ENCODE measurements at places on chromosomes 7 and 10. TPM values are rescaled to one million over a fixed set of nuclear protein-coding genes. Genes with fewer than 3 reads are reported as not detected.
A peak's percentile ranks its signal among the peaks of the same experiment; 100 is the strongest.

GRCh38 chr7:102061981-102062390 is 224.7 kb upstream of the SH2B2 start:
- DNase-seq: no peak
- H3K4me1 ChIP-seq: no peaks in the 10 kb centered on the region
- no peaks in the 10 kb centered on the region for H3K36me3 ChIP-seq
- H3K27me3 ChIP-seq: no peaks in the 10 kb centered on the region

The ATRNL1 gene
- total RNA-seq: 0.35 TPM

The ST8SIA6 gene
- total RNA-seq: not detected

DNA sequence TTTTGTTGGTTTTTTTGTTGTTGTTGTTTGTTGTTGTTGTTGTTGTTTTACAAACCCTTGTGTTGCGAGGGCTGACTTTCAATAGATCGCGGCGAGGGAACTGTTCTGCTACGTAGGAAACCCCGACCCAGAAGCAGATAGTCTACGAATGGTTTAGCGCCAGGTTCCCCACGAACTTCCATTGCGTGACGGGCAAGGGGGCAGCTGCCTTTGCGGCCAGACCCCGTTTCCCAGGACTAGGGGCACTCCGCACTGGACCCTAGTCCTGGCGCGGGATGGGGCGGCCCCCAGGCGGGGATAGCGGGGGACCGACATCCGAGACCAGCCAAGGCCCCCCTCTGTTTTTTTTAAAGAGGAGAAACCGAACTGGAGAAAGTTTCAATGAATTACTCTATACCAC is 119.6 kb downstream of the LRRTM3 start:
- H3K4me3 ChIP-seq: no peak overlapping the region
- DNase-seq: no peak
- no peaks in the 10 kb centered on the region for H3K4me1 ChIP-seq

DNA sequence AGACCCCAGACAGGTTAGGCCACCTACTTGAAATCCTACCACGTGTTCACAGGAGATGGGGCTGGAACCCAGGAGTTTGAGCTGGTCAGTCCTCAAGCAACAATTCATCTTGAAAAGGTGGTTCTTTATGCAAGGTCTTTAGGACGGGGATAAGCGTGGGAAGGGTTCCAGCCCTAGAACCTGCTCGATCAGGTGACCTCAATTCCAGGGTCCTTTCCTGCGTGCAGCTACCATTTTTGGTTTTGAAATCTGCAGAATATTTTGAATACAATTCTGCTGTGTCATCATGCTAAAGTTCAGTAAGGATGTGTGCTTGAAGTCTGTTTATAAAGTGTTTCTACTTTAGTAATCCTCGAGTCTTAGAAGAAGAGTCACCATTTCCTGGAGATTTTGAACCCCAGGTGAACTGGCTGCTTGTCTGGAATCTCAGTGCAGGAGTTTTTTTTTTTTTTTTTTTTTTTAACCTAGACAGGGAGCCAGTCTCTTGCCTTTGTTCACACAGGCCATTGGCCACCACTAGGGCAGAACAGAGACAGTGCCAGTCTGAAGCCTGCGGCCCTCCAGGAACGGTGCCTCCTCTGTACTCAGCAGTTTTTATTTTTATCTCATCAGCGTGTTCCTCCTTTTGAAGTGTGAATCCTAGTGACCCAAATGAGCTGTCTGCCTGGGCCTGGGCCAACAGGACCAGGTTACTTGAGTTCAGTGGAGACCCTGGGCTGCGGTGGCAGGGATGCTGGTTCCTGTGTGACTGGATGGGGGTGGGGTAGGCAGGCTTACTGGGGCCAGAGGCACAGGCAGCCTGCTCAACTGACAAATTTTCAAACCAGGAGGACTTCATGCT is 54.6 kb downstream of the EEPD1 start:
- H3K36me3 ChIP-seq: no peaks in the 10 kb centered on the region
- no peak for DNase-seq
- no peak overlapping the region for H3K4me3 ChIP-seq

DNA sequence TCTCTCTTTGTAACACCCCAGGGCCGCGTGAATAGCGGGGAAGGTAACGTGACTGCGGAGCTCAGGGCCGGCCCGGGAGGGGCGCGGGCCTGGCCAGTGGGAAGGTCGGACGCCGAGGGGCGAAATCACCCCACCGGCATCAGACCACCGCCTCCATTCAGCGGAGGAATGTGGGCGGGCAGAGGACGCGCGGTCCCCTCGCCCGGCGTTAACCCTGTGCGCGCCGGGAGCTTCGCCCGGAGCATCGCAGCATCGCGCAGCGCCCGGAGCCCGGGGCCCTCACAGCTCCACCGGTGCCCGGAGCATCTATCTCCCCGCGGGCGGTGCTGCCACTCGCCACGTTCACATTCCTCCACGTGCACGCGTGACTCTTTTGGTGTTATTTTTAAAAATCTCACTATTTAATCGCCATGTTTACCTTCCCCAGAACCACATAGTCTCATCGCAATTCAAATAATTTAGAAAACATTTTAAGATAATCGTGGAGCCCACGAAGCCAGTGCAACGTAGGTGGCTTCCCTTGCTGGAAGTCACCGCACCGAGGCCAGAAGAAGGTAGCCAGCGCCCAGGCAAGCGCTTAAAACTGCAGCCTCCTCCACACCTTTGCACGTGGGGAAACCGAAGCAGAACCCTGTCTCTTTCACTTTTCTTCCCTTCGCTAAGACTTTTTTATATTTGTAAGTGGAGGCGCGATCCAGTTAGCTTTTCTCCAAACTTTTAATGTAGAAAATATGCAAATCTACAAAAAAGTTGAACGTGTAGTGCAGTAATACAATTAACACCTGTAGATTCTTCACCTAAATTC is 21.8 kb downstream of the FGFBP3 start:
- no peak for DNase-seq
- H3K27me3 ChIP-seq: peaks cover 33% of the 10 kb centered on the region
- H3K36me3 ChIP-seq: peaks cover 2% of the 10 kb centered on the region
- H3K27ac ChIP-seq: no peak overlapping the region

DNA sequence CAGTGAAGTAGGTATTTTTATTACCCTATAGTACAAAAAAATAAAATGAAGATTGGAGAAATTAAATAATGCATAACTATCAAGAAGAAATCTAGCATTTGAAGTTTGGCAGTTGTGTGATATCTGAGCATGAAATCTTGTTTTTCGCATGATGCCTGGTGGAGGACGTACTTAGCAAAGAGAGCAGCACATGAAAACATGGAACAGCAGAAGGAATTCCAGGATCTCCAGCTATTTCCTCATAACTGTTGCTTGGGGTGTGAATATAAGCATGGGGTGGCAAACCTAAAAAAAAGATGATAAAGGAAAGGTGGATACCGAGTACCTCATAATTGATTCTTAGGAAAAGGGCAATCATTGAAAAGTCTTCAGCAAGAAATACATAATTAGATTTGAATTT is 174.3 kb upstream of the FAM3C start:
- H3K36me3 ChIP-seq: no peaks in the 10 kb centered on the region
- peaks cover 23% of the 10 kb centered on the region for H3K27me3 ChIP-seq
- no peak for DNase-seq
- H3K4me1 ChIP-seq: no peaks in the 10 kb centered on the region

GRCh38 chr7:132124575-132124974 is 451.7 kb downstream of the PLXNA4 start:
- no peak overlapping the region for H3K4me3 ChIP-seq
- no peaks in the 10 kb centered on the region for H3K27me3 ChIP-seq
- no peaks in the 10 kb centered on the region for H3K4me1 ChIP-seq
- no peaks in the 10 kb centered on the region for H3K36me3 ChIP-seq
- no peak overlapping the region for H3K27ac ChIP-seq
- no peak for DNase-seq

DNA sequence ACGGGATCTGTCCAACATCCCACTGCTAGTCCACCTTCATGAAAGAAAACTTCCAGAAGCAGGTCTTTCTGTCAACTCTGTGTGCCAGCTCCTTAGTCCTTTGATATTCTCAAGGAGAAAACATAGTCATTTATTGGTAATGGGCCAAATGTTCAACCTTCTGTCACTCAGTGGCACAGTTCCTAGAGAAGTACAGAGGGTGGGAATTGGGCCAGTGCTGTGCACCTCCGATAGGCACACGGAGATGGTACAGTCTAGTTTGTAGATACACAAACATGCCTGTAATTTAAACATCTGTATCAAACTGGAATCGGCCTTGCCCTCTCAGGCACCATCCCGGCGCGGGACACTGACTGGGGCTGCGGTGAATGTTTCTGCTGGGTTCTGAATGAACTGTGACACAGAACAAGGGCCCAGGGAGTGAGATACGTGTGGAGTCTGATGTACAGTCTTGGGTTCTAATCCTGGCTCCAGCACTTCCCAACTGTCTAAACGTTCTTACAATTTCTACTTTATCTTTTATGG is 213.9 kb upstream of the SHH start:
- H3K27me3 ChIP-seq: no peaks in the 10 kb centered on the region
- no peaks in the 10 kb centered on the region for H3K4me1 ChIP-seq
- no peak overlapping the region for H3K27ac ChIP-seq

The GNG11 gene
- not detected for total RNA-seq

GRCh38 chr10:45490277-45490676 is 116.3 kb downstream of the ALOX5 start:
- peaks cover 17% of the 10 kb centered on the region for H3K36me3 ChIP-seq
- no peaks in the 10 kb centered on the region for H3K27me3 ChIP-seq
- no peak overlapping the region for H3K4me3 ChIP-seq
- DNase-seq: no peak

DNA sequence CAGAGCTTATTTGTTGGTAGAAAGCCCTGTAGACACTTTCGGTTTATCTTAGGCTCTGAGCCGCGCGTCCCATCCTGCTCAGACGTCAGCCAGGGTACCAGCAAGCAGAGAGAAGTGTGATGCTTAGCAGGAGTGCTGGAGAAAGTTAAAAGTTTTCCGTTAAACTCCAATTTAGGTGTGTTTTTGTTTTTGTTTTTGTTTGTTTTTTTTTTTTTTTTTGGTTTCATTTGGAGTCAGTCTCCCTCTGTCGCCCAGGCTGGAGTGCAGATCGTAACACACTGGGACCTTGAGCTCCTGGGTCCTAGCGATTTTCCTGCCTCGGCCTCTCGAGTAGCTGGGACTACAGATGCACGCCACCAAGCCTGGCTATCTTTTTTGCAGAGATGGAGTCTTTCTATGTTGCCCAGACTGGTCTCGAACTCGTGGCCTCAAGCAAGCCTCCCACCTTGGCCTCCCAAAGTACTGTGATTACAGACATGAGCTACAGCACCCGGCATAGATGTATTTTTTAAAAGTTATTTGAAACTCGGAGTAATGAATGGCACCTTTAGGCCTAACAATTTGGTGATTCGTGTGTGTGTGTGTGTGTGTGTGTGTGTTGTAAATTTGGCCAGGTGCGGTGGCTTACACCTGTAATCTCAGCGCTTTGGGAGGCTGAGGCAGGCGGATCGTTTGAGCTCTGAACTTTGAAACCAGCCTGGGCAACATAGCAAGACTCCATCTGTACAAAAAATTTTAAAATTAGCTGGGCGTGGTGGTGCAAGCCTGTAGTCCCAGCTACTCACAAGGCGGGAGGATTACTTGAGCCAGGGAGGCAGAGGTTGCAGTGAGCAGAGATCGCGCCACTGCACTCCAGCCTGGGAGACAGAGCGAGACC is 1.3 kb upstream of the HIP1 start:
- H3K36me3 ChIP-seq: peaks cover 2% of the 10 kb centered on the region
- H3K4me1 ChIP-seq: peaks cover 17% of the 10 kb centered on the region
- H3K27ac ChIP-seq: peak overlapping the region; percentile 94
- peak; percentile 76 for DNase-seq

DNA sequence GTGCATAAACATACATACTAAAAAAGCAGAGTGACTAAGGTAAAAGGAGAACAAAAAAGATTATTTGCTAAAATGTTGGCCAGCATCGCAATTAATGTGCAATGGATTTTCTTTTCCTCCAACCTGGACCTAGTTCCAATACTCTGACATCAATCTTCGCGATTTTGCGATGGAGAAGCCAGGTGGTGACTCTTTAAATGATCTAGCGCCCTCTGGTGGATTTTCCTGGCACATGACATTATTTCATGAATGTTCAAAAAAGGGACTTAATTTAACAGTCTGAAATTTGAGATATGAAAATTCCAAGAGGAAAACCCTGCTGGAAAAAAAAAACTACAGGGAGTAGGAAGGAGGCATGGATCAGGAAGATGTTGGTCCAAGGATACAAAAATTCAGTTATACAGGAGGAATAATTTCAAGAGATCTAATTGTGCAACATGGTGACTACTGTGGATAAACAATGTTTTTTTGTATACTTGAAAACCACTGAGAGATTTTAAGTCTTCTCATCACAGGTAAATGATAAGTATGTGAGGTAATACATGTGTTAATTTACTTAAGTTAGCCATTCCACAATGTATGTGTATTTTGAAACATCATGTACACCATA is 4.3 kb upstream of the KCNMA1 start:
- peak; percentile 59 for DNase-seq
- H3K36me3 ChIP-seq: no peaks in the 10 kb centered on the region
- H3K27ac ChIP-seq: no peak overlapping the region
- H3K27me3 ChIP-seq: peaks cover 45% of the 10 kb centered on the region

GRCh38 chr7:104921596-104921995 is 92.4 kb upstream of the KMT2E start:
- H3K36me3 ChIP-seq: no peaks in the 10 kb centered on the region
- H3K27ac ChIP-seq: no peak overlapping the region
- no peak overlapping the region for H3K4me3 ChIP-seq

DNA sequence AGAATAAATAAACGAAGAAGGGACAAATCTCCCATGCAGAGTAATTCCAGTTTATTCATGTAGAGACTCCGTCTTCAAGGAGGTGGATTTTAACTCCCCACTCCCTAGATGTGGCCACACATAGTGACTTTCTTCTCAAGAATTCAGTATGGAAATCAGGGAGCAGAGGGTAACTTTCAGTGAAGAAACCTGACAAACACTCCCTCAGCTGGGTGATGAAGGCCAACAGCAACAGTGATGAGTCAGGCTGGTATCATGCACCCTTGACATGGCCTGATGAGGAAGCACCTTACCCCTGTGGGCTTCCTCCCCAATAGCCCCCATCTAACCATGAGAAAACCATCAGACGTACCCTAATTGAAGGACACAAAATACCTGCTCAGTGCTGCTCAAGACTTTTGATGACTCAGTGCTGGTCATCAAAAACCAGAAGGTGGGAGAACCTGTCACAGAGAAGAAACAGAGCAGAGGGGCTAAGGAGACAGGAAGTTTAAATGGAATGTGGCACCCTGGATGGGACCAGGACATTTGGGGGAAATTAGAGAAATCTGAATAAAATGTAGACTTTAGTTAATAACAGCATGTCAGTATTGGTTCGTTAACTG is 50.6 kb downstream of the ADAMTS14 start:
- no peak for DNase-seq
- H3K27me3 ChIP-seq: no peaks in the 10 kb centered on the region
- H3K4me1 ChIP-seq: no peaks in the 10 kb centered on the region

GRCh38 chr10:128178302-128178958 is 52.2 kb upstream of the MKI67 start:
- peak; percentile 82 for DNase-seq
- H3K36me3 ChIP-seq: peaks cover 15% of the 10 kb centered on the region
- H3K4me1 ChIP-seq: peaks cover 32% of the 10 kb centered on the region
- no peak overlapping the region for H3K27ac ChIP-seq
- peaks cover 16% of the 10 kb centered on the region for H3K27me3 ChIP-seq

The AHR gene
- total RNA-seq: 23.8 TPM

- no peaks in the 10 kb centered on the region for H3K4me1 ChIP-seq
- H3K36me3 ChIP-seq: no peaks in the 10 kb centered on the region
- no peak overlapping the region for H3K27ac ChIP-seq
- no peak overlapping the region for H3K4me3 ChIP-seq
- H3K27me3 ChIP-seq: no peaks in the 10 kb centered on the region
- DNase-seq: no peak
Observed at GRCh38 chr10:65891073-65891981, 1034.5 kb upstream of the LRRTM3 start.

- H3K27ac ChIP-seq: no peak overlapping the region
- no peaks in the 10 kb centered on the region for H3K4me1 ChIP-seq
Observed at GRCh38 chr7:137538361-137538762, 194.8 kb upstream of the PTN start.

- H3K27me3 ChIP-seq: no peaks in the 10 kb centered on the region
- H3K4me3 ChIP-seq: no peak overlapping the region
- no peak for DNase-seq
Observed at GRCh38 chr10:16777473-16778370, 39.5 kb downstream of the RSU1 start.

All from activated CD8-positive, alpha-beta memory T cell treated with anti-CD3 and anti-CD28 coated beads, Interleukin-2, amount 10 ng/mL, durations not matched to agents 7 days and 5 days (primary cell).